Hematopoietic multipotent progenitor cell treated with erythropoietin and hydrocortisone succinate and interleukin-3 and kit ligand, for 6 days (in vitro differentiated cells): ENCODE measurements at places on chromosomes 6 and 20.

GRCh38 chr6:168093634-168094033 lies 14.6 kb upstream of the FRMD1 start:
- DNase-seq, result no peak

DNA sequence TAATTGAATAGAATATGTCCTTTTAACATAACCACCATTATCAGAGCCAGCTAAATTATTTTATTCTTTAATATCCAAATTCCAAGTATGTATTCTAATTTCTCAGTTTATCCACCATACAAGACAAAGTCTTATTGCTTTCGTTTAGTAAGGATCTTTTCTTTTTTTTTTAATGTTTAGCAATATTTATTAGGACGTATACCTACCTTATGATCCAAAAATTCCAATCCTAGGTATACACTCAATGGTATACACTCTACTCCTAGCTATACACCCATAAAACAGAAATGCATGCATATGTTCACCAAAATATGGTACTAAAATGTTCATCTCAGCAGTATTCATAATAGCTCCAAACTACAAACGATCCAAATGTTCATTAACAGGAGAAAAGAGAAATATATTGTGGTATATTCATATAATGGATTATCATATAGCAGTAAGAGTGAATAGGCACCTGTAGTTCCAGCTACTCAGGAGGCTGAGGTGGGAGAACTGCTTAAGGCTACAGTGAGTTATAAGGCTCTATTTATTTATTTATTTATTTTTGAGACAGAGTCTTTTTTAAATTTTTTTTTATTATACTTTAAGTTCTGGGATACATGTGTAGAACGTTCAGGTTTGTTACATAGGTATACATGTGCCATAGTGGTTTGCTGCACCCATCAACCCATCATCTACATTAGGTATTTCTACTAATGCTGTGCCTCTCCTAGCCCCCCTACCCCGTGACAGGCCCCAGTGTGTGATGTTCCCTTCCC lies 17.3 kb downstream of the TNFAIP3 start:
- no peak for DNase-seq

DNA sequence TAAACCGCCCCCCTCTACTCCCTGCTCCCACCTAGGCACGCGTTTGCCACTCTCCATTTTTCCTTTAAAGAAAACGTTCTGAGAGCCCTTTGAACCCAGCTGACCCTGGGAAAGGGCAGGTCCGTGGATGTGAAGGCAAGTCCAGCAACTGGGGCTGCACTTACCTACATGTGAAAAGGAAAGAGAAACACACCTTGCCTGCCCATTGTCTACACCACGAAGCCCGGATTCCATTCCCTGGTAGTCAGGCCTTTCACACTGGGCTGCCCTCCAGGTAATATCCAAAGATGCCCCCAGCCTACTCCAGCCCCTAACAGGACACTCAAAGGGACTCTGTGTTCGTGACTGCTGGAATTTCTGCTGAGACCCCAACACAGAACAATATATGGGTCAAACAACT lies 94.4 kb downstream of the CD83 start:
- no peak for DNase-seq

- DNase-seq, result no peak
Observed at GRCh38 chr6:15401769-15402250, 155.9 kb downstream of the JARID2 start.

GRCh38 chr6:122666418-122666817 lies 56.2 kb downstream of the PKIB start:
- no peak for DNase-seq

- DNase-seq, result no peak
Observed at GRCh38 chr6:82872185-82872584, 193.5 kb downstream of the UBE3D start.

- DNase-seq, result peak; percentile 83
Observed at GRCh38 chr6:24916496-24916895, 19.3 kb downstream of the RIPOR2 start.

- DNase-seq, result no peak
Observed at GRCh38 chr6:56900784-56901183, 54.1 kb upstream of the BEND6 start.

DNA sequence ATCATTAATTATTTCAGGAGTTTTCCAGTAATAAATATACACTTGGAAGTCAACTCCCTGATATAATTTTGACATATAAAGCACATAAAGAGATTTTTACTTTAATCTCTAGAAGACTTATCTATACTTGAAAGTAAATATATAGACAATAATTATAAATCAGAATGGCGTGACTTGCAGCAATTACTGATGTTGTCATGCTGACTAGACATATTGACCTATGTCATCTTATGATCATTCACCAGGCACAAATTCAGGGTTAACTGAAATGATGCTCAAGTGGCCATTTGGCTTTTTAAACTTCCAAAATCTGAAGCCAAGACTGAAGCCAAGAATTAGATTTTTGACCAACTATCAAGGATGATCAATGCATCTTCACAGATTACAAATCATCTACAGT lies 192.2 kb downstream of the MCHR2 start:
- no peak for DNase-seq

DNA sequence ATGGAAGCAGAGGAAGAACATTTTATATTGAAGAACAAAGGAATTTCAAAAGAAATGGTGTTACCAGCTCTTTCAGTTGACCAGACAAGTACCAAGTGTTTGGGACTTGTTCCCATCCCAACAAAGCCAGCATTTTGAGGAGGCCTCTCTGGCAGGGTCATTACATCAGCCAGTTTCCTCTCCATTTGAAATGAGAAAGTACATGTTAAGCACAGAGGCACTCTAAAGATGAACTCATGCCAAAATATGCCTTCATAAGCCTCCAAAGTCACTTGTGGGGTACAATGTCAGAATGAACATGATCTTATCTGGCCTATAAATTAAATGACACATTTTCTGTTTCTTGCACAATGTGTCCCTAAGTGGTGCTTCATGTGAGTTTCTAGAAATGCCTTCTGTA lies 223.9 kb downstream of the PRL start:
- DNase-seq, result peak; percentile 20

- no peak for DNase-seq
Observed at GRCh38 chr20:22473293-22473692, 111.1 kb downstream of the FOXA2 start.

GRCh38 chr6:142707255-142707654 lies 237.7 kb downstream of the HIVEP2 start:
- no peak for DNase-seq

GRCh38 chr6:97293198-97293696 lies 10.2 kb upstream of the MMS22L start:
- no peak for DNase-seq

GRCh38 chr6:12467706-12468670 lies 177.8 kb downstream of the EDN1 start:
- no peak for DNase-seq

- DNase-seq, result no peak
Observed at GRCh38 chr6:6842291-6842690, 253.8 kb downstream of the LY86 start.

DNA sequence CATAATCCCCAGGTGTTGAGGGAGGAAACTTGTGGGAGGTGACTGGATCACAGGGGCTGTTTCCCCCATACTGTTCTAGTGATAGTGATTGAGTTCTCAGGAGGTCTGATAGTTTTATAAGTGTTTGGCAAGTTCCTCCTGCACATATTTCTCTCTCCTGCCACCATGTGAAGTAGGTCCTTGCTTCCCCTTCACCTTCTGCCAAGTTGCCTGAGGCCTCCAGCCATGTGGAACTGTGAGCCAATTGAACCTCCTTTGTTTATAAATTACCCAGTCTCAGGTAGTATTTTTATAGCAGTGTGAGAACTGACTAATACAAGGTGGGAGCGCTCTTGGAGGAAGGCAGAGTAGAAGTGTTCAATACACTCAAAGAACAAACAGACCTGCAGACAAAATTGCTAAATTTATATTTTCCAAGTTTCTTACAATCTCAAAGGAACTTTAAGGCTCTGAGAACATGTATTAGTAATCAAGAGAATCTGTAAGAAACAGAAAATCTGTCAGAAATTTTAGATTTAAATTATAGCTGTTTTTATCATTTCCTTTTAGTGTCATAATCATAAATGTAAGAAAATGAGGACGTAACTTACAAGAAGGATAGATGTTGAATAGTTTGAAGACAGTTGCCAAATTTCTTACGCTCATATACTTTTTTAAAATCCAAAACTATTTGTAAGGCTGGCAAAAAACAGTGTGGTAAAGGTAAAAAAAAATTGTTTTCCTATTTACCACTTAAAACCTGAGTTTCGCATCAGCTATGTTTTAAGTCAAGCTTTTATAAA lies 77.7 kb downstream of the ASCC3 start:
- no peak for DNase-seq

DNA sequence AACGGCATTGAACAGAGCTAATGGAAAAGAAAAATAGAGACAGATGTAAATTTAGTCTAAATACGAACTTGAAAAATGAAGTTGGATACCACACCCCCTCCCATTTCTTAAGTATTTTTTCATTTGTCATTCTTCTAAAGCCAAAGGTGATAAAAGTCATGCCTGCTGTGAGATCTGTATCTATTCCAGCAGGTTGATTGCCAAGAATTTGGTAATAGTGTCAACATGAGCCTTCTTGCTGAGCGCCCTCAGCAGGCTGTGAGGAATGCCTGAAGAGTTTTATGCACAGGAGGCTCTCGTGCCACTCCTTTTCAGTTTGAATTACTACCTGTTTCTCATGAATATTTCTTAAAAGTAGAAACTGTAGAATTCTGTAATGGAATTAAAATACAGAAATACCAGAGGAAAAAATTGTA lies 165.4 kb downstream of the QKI start:
- peak; percentile 31 for DNase-seq

DNA sequence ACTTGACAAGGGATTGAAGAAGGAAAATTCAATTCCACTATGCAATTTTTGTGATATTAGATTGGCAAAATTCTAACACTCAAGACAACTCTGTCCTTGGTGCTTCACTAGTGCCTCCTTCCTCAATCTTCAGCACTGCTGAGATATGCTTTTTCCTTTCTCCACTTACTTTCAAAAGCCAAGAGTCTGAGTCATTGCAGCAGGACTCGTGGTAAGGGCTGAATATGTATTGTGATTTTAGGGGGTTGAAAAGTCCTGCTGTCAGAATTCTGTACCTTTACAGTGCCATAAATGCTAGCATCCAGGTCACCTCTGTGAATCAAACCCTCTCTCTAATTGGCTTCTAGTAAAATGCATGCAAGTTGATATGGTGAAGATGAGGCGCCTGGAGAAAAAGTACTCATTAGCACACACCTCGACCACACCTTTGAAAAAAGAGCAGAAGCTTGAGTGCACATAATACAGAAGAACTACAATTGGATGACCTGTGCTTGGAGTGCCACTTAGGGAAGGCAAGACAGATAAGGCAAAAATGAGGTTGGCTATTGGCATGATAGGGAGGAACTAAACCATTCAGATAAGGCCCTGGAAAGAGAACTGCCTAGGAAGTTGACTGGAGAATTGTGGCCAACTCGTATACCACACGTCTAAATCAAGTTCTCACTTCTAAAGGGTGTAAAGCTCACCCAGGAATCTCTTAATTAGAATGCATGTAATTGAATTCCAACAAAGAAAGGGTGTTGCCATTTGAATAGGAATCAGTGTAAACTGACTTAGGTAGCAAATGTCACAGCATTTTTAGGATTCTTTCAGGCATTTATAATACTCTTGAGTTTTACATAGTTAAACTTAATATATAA lies 43.6 kb upstream of the FAM83B start:
- DNase-seq, result no peak

GRCh38 chr6:13044390-13044789 lies 283.9 kb downstream of the TBC1D7 start:
- DNase-seq, result peak; percentile 25

DNA sequence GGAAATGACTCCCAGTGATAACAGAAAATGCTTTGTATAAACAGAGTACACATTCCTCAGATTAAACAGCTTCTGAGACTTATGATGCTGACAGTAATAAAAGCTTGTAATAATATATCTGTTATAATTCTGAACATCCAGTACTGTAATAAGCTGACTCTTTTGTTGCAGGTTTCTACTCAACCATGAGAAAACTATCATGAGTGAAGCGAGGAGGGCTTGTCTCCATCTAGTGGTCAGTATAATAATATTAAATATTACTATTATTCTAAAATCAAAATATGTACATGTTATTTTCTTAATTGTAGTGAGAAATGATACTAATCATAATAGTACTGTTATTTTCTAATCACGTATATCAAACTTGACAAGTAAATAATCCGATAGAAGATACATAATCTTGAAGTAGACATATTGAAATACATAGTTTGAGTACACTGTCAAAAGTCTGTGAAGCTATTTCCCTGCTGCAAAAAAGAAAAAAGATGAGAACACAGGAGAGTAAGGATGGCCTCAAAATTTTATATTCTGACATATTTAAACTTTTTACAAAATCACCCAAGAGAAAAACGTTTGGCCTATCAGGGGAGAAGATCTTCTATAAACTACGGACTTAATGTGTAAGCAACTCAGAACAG lies 183.1 kb downstream of the MOXD1 start:
- DNase-seq, result peak; percentile 55

DNA sequence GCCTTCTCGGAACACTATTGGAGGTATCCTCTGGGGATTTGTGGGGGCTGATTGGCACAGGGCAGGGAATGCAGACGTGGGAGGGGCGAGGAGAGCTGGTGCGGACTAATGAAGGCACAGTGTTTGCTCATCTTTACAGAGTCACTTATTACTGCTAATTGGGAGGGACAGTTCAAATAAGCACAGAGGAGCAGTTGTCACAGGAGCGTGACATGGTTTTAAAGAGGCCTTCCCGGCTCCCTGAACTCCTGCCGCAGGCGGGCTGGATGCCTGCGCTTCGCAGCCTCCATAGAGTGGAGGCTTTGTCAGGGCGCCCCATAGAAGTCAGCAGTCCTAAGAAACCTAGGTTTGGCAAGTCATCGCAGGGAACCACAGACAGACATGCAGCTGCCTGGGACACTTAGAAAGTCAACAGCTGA lies 149.6 kb downstream of the LINC00237 start:
- no peak for DNase-seq
